RWPE2 (cell line): ENCODE measurements at places on chromosomes 13 and 19.

DNA sequence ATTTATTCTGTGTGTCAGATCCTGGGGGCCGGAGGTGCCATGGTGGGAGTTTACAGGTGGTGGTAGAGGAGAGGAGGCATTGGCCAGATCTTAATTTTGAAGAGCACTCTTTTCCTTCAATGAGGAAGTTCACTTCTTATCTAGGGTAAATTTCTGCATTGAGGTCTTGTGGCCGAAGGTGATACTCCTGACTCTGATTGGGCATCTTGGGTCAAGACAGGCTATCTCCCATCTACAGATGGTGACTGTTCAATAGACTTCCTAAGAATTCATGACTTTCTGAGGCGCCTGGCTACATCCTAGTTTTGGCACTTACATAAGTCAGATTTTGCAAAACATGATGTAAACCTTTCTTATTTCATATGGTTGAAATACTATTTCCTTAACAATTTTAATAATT lies 135.2 kb downstream of the SUCLA2 start:
- no peak for DNase-seq

DNA sequence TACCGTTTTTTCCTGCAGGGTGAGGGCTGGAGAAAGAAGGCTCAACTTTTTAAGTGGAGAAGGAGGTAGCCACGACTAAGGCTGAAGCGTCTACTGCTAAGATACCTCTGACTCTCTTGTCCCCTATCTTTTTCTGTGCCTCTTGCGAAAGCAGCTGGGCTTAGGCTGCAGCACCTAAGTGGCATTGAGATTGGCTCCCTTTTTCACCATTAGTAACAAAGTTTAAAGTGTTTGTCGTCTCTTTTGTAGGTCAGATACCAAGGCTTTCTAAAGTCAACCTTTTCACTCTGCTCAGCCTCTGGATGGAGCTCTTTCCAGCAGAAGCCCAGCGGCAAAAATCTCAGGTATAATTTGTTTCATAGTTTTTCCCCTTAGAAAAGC lies 887 bp downstream of the CDADC1 start:
- no peak for DNase-seq

DNA sequence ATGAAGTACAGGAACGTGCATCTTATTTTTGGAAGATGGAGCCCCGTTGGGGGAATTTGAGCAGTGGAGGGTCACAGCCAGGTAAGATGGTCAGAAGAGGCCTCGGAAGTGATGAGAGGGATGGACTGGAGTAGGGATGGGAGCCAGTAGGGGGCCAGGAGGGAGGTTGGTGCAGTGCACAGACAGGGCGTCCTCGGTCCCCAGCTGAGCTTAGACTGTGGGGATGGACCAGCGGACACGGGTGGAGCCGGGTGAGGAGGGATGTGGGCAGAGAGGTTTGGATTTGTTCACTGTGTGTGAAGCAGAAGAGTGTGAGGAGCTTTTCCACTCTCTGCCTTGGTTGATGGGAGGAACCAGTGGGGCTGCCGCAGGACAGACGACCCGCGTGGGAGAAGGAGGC lies 10.6 kb downstream of the RPS9 start:
- no peak for DNase-seq

DNA sequence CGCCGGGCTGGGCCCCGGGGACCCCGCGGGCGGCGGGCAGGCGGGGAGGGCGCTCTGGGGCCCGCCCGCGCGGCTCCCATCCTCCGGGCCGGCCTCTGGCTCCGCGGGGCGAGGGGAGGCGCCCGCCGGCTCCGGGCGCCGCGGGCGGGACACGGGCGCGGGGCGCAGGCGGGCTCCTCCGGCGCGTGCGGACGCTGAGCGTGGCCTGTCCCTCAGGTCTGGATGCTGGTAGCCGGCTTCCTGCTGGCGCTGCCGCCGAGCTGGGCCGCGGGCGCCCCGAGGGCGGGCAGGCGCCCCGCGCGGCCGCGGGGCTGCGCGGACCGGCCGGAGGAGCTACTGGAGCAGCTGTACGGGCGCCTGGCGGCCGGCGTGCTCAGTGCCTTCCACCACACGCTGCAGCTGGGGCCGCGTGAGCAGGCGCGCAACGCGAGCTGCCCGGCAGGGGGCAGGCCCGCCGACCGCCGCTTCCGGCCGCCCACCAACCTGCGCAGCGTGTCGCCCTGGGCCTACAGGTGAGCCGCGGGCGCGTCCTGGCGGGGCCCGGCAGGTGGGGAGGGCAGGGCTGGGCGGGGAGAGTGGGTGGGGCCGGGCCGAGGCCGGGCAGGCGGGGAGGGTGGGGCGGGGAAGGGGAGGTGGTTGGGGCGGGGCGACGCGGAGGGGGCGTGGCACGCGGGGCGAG lies 420 bp downstream of the IL17D start:
- no peak for DNase-seq

- DNase-seq, result no peak
These were observed 6.9 kb downstream of the ZNF490 start for GRCh38 chr19:12603714-12604113.
